Activated CD8-positive, alpha-beta memory T cell treated with anti-CD3 and anti-CD28 coated beads, Interleukin-2, amount 50 U/mL, for 4 hours (primary cell): ENCODE measurements at places on chromosomes 4 and X.

- no peak for DNase-seq
These were observed 217.0 kb upstream of the DKK2 start for GRCh38 chr4:107253090-107253489.

DNA sequence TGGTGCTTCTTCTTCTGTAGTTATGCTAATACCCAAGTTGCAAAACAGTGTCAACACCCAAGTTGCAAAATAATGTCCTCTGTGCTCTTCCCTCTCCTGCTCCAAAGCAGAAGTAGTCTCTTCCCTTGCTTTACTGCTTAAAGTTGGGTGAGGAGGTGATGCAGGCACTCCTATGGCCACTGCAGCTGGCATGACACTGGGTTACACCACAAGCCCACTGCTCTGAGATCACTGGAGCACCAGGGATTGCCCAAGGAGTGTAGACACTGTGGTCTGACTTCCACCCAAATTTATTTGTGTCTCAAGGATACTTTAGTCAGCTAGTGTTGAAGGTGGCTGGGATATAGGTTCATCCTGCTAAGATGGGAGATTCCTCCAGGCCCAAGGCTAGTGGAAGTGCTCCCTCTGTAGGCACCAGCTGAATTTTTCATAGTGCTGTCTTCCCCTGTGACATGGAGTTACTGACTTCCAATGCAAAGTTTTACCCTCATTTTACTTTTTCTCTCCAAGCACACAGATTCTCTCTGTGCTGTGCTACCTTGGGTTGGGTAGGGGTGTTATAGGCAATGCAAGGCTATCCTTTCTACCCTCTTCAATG lies 196.2 kb upstream of the TENT5D start:
- DNase-seq = no peak

GRCh38 chrX:9171841-9172463 lies 138.0 kb upstream of the FAM9B start:
- DNase-seq = no peak

DNA sequence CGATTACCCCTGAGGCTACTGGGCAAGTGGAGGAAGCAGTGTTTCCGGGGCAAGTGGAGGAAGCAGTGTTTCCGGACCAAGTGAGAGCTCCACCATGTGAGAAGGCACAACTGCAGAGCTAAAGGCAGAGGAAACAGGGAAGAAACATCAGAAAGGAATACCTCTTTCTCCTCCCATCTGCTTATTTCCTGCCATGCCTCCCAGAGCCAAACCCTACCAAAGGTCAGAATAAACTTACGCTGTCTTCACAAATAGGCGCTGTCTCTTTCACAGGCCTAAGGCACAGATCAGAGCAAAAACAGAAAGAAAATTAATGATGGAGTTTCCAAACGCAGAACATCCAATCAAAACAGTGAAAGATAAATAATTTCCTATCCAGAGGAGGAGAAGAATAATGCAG lies 153.0 kb downstream of the ATOH1 start:
- no peak for DNase-seq

DNA sequence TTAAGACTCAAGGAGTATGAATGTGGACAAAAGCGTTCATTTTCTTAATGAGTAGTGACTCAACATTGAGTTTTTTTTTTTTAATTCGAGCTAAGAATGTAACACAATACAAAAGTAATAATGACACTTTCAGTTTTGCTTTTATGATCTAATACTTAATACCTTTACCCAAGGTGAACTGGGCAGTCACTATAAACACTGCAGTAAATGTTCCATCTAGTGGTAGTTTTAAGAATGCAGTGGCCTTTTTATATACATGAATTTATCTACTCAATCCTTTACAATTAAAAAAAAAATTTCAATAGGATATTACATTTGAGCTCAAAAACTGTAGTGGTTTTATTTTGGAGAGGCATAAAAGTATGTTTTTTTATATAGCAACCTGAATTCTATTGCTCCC lies 33.9 kb downstream of the PDK3 start:
- no peak for DNase-seq

GRCh38 chr4:2243681-2244380 lies 1.9 kb upstream of the HAUS3 start:
- no peak for DNase-seq

- no peak for DNase-seq
These were observed 501.9 kb upstream of the ZFP42 start for GRCh38 chr4:187493661-187494060.

GRCh38 chr4:36652857-36653256 lies 371.4 kb downstream of the DTHD1 start:
- DNase-seq = no peak

GRCh38 chr4:175540151-175540550 lies 271.9 kb downstream of the GPM6A start:
- no peak for DNase-seq

GRCh38 chr4:123345935-123346300 lies 50.7 kb upstream of the SPRY1 start:
- DNase-seq = no peak
